Heart left ventricle (tissue), 16 donors: ENCODE measurements at places on chromosomes 2 and 18.

DNA sequence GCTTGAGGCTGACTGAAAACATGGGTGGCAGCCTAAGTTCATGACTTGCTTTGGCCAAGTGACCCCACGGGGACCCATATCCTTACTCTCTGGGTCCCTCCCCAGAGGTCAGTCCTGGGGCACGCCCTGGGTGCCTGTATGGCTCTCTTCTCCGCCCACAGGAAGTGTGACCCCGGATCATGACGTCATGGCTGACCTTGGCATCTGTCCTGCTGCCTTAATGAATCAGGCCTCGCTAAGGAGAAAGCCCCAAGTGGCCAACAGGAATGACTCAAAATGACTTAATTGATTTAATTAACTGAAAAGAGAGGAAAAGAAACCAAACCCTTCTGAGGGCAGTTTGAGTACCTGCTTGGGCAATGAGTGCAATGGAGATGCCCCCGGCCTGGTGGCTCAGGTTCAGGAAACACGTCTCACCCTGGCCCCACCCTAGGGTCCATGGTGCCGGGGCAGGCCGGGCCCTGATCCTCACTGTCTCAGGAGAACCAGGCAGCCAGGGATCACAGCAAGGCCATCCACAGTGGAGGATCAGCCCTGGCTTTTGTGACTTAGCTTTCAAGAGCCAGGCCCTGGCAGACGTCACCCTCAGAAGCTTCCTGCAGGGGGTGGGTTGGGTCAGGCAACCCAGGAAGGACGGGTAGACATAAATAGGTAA is 112.0 kb downstream of the CYP26B1 start:
- no peak for DNase-seq

- no peak for DNase-seq
Measured at GRCh38 chr2:78411303-78411702, 614.2 kb upstream of the REG3G start.

DNA sequence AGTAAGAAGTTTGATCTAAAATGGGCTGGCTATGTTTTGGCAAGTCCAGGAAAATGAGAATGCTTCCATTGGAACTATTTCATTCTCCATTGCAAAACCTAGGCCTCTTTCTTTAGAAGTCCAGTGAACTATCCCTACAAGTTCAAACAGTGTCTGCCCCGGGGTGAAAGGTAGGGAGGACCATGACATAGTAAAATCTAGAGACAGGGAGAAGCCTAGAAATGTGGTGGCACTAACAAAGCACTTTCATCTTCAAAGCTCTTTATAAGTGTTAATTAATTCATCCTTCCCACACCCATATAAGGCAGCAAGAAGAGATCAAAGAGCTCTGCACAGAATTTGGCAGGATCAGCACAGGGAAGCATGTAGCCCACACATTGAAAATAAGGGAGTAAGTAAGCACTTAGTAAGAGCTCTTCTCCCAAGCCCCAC is 214.5 kb downstream of the IRS1 start:
- DNase-seq = no peak

DNA sequence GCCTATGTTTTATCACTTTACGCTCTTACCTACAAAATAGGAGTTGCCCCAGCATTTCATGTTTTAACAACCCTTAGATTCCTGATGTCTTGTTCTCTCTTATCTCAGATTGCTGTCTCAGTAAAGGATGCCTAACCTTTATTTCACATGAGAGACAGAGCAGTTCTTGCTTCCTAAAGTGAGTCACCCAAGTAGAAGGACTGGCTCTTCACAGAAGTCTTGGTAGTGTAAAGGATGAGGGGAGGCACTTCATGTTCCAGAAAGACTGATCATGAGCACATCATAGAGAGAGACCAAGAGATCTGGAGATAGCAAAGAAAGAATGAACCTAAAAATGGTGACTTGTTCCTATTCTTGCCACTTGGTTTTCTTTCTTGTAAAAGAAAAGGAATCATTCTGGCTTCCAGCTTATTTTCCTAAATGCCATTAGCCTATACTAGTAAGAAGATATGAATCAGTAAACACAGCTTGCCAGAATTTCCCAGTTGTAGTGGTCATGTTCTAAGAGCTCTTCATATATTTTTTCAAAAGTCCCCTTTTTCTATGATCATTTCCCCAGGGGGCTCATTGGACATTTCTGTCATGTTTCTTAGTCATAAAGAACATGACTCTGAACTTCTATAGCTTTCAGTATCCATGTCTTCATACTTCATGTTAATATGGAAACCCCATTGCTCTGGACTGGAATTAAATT is 54.9 kb downstream of the MAPRE2 start:
- no peak for DNase-seq

GRCh38 chr18:69401972-69402532 is 1.4 kb downstream of the DOK6 start:
- DNase-seq = no peak

- no peak for DNase-seq
Measured at GRCh38 chr18:31586616-31587015, 5.1 kb upstream of the TTR start.

- DNase-seq = no peak
Measured at GRCh38 chr18:37604032-37604431, 38.4 kb upstream of the CELF4 start.

DNA sequence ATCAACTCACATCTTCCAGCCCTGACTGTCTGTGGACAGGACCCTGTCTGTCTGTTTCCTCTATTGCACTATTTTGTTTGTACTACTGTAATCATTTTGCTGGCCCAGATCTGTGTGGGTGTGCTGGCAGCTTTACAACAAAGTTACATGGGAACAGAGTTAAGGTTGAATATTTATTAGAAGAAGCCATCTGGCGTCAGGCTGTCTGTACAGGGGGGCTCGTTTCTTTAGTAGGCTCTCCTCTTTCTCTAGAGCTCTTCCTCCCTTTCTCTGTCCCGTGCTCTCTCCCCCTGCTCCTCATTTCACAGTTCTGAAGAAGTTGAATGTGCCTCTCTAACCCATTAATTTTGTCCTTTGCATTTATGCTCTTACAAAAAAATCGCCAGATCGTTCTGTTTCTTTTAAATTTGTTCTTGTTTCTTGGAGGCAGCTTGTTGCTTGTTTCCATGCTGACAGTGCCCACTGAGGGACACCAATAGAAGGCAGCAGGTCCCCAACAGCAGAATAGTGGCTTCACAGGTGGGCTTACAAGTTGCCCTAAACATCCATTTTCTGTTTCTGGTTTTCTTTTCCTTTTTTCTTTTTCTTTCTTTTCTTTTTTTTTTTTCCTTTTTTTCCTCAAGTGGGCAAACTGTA is 315.2 kb upstream of the ZEB2 start:
- peak; percentile 46 for DNase-seq

- peak; percentile 67 for DNase-seq
Measured at GRCh38 chr2:127638361-127639110, 7.4 kb upstream of the GPR17 start.

DNA sequence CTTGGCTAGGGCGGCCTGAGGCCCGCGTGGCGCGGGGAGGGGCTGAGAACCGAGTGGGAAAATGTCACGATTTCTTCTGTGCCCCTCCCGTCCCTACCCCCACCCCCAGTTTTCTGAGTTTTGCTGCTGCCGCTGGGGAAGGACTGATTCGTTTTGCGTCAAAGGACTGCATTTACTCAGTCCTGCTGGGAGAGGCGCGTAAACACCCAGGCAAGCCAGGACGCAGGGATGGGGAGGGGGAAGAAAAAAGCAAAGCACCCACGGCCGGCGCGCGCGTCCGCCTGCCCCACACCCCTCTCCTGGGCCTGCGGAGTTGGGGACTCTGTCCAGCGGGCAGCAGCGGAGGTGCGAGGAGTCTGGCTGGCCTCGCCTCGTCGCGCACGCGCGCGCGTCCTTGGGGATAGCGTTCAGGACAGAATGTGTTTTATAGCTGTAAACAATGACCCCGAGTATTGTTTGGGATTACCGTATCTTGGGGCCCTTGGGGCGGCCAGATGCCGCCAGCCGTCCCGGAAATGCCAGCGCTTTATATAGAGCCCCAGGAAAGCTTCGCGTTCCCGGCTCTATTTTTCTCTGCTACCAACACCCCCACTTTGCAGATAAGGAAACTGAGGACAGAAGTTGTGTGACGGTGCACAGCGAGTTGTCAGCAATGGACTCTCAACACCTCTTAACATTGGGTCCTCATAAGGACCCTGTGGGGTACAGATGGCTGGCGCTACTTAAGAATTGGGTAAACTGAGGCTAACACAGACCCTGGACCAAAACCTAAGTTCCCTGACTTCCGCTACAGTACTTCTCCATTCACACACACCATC is 1.7 kb upstream of the FOSL2 start:
- DNase-seq = peak; percentile 89

DNA sequence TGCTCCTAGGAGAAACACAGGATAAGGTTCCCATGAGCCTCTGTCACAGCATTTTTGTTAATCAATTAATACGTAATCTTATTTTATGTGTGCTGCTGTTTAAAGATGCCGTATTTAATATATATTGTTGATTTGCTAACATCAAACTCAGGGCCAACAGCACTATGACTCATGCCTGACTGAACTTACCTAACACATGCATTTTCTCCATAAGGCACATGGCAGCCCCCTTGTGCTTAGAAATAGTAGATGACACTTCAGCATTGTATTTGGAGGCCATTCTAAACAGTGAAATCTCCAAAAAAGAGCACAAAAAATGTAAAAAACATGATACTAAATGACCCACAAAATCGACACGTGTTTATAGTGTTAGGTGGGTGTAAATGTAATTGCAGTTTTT is 314.8 kb downstream of the MYCN start:
- no peak for DNase-seq

DNA sequence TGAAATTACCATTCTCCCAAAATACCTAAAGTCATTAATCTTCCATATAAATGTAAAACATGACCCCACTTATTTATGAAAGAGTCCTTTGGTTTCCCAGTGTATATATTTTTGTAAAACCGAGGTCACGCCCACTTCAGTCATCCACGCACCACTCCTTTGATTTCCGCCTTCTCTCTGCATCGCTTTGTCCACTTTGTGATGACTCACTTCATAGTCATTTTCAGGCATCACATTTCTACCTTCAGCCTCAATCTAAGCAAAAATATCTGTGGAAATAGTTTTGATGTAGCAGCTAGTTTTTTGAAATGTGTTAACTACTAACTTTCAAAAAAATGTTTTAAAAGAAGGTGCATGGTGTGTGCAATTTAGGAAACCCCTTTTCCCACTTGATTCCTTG is 793.5 kb upstream of the SOX11 start:
- no peak for DNase-seq

GRCh38 chr2:197308996-197309690 is 1.4 kb downstream of the ANKRD44 start:
- no peak for DNase-seq

- no peak for DNase-seq
Measured at GRCh38 chr2:234796045-234796591, 155.7 kb upstream of the SH3BP4 start.

GRCh38 chr2:193153576-193153975 is 958.8 kb upstream of the TMEFF2 start:
- no peak for DNase-seq

DNA sequence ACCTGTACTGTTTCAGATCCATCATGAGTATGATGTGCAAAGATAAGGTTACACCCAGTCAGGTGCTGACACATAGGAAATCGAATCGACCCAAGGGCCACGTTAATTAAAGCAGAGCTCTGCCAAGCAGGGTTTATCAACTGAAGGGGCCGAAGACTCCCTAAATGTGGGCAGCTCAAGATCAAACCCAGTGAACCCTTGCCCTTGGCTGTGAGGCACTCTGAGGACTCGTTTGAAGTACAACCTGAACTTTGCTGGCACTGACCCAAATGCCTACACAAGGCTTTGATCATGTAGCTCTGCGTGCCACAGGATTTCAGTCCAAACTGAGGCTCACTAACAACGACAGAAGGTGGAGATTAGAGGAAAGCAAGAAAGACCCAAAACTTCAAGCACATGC is 352.1 kb downstream of the MTX2 start:
- DNase-seq = no peak

DNA sequence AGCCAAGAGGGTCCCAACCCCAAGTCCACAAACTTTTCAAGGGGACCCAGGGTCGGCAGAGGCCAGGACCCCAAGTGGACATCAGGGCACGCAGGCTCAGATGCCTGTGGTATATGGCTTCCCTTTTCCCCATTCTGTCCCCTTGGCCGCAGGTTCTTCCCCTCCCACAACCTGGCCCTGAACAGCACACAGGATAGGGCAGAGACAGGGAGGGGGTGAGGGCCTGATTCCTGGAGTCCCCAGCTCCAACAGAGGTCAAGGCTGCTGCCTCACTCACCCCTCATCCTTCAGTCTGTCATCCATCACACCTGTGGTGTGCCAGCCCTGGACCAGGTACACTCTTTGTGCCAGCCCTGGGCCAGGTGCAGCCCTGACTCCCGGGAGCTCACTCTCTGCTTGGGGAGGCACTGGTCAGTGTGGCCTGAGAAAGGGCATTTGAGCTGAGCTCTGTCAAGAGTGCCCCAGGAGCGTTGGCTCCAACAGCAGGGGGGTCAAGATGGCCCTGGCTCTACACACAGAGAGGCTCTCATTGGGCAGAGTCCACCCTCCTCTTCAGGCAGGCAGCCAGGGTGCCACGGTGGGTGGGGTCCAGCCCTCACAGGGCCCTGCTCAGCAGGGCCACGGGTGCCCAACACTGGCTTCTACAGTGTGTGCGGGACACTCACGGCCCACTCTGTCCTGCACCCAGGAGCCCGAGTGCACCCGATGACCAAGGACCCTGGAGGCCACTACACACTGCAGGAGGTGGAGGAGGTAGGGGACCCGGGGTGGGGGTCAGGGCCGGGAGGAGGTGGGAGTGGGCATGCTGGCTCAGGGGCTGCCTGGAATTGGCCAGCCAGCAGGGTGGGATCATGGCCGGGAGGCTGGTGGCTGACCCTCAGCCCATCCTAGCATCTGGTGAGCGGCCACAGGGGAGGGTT is 1.6 kb downstream of the AGXT start:
- DNase-seq = no peak

DNA sequence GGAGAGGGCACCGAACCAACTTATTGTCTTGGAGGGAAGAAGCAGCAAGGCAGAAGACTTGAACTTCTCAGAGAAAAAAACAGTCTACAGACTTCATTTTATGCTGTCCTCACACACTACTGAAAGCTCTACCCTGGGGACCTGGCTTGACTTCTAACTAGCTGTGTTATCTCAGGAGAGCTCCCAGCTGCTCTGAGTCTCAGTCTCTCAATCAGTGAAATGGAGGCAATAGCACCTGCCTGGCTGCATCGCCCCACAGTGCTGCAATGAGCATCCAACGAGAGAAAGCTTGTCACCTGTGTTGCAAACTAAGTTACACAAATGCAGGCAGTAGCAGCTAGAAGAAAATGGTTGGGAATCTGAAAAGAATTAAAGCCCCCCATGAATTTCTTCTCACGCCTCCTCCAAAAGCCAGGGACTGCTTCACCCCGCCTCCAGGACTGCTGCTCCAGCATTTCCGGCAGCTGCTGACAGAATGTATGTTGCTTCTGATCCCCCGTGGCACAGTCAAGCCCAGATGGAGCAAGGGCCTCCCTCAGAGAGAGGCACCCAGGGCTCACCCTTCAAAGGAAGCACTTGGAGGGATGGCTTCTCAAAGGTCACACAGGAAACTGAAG is 116.3 kb downstream of the BCL11A start:
- no peak for DNase-seq

GRCh38 chr18:3067722-3068121 is 54.8 kb upstream of the LPIN2 start:
- no peak for DNase-seq
